ENCODE measurements at places on chromosomes 5 and 9.

GRCh38 chr9:124928116-124928515 is 12.8 kb downstream of the GOLGA1 start:
- no peak for DNase-seq

GRCh38 chr9:74697535-74697934 is 190.2 kb downstream of the TRPM6 start:
- no peak for DNase-seq

DNA sequence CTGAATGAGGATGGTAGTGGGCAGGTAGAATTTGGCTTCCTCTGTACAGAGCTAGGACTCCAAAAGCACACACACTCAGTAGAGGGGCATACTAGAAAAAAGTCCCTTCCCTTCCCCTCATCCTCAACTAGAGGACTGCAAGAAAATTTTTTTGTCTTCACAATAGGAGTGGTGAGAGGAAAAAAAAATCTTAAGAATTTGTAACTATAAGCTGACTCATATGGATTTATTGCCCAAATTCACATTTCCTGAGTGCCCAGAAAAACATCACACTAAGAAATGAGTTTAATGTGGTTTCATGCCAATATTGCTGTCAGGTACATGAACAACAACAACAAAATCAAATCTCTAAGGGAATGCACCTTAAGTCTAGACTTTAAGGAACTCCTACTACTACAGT is 43.7 kb downstream of the RANBP6 start:
- no peak for DNase-seq

DNA sequence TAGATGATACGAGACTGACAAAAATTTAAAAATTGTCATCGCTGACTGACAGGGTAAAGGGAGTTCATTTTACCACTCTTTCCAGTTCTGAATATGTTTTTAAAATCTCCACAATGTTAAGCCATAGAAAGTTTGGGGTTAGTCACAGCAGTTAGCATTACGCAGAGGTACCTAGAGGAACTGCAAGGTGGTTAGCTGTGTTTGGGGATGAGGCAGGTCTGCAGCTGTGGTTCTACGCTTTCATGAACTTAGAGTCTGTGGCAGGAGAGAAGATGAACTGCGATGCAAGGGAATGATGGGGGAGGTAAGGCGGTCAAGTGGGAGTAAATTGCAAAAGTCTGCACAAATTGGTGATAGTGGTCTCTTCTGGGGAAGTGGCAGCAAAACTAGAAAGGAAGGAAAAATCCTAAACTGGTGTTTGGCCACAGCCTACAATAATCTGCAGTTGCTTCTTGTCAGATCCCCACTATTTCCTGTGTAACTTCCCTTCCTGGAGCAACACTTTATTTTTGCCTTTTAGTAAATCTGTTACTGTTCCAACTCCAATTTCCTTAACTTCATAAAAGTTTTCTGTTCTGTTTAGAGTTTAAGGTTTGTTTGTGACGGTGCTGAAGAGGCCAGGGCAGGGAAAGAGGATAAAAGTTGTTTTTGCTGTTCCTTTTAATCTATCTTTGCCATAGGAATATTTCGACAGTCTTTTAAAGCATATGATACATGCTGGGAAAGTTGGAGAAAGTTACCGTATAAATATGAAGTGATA is 38.6 kb upstream of the SNX2 start:
- DNase-seq: no peak

GRCh38 chr5:1385395-1386273 is 40.7 kb upstream of the CLPTM1L start:
- peak; percentile 79 for DNase-seq

- DNase-seq: no peak
Measured at GRCh38 chr5:159096243-159096923, 3.3 kb downstream of the EBF1 start.

- no peak for DNase-seq
Measured at GRCh38 chr9:90770182-90770738, 31.4 kb upstream of the SYK start.

- DNase-seq: no peak
Measured at GRCh38 chr5:138626333-138626944, 51.2 kb upstream of the HSPA9 start.

- no peak for DNase-seq
Measured at GRCh38 chr5:861442-862366, 10.9 kb upstream of the ZDHHC11 start.

DNA sequence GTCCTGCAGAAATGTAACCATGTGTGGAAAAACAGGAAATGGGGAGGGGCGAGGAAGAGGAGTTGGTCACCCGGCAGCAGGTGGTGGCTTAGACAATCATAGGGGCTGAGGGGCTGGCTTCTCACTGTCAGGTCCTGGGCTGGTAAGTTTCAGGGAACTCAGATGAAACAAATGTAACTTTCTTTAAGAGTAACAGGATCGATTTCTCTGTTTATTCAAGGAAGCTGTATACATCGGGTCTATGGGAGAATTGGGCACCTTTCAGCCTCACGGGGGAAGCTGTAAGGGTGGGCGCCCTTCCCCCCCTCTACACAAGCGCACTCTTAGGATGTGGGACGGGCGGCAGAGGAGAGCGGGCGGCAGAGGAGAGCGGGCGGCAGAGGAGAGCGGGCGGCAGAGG is 104.3 kb upstream of the SIMC1 start:
- no peak for DNase-seq

DNA sequence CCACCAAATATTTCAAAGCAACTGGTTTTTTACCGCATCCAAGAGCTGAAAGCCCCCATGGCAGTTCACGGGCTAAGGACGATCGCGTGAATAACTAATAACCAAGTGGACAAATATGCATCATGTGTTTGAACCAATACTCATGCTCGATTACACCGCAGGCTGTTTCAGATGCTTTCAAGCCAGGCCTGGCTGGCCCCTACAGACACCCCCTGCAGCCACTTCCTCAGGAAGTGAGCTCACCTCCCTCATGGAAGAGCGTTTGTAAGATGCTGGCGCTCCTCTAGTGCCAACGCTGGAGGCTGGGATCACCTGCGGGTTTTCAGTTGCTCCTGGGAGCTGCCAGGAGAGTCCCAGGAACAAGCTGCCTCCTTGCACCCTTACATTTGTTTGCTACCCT is 53.9 kb upstream of the PTCH1 start:
- no peak for DNase-seq

GRCh38 chr5:179497636-179498340 is 52.6 kb upstream of the RUFY1 start:
- DNase-seq: no peak

GRCh38 chr5:52837591-52838001 is 49.9 kb downstream of the ITGA1 start:
- DNase-seq: no peak

- peak; percentile 37 for DNase-seq
Measured at GRCh38 chr5:142109331-142110045, 909 bp downstream of the NDFIP1 start.

DNA sequence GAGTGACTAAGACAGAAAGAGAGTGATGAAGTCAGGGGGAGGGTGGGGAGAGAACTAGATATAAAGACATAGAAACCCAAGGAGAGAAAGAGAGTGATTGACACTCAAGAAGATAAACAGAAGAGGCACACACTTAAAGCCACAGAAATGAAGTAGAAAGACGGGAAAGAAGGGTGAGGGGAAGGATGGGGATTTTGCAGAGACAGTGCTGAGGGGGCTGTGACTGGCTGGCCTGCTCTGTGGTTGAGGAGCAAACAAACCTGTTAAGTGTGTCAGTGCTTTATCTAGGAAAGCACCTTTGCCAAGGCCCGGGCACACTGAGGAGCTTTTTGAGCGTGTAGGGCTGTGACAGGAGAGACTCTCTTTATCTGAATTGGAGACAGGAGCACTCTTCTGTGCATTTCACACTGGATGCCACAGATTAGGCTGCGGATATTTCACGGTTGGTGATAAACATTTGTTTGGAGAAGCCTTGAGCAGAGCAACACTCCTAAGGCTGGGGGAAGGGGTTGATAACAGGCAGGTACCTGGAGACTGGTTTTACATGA is 109.1 kb downstream of the DOCK2 start:
- no peak for DNase-seq

- no peak for DNase-seq
Measured at GRCh38 chr5:55911784-55912653, 60.9 kb downstream of the IL31RA start.

DNA sequence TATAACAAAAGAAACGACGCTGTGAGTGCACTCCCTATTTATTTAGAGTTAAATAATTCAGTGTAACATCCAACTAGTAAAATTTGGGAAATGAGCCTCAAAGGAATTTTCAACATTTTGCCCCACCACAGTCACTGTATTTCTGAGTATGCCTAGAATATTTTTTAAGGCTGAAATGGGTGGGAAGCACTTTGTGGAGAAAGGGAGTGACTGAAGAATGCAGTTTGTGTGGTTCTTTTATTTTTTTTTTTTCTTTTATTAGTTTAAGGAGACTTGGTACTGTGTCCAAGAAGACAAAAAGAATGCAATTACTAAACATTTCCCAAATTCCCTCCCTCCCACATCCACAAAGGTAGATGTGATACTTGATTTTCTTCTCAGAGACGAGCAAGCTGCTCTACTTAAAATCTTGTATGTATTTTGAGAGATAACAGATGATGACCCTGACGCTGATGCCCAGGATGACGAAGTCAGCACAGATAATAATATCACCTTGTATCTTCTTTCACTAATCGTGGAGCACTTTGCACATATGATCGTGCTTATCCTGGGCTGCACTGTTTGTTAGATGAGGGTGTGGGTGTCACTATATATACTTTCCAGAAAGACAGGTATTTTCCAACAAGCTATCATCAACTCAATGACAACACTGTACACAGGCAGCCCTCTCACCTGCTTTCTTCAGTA is 586.3 kb downstream of the RAB3C start:
- no peak for DNase-seq

- no peak for DNase-seq
Measured at GRCh38 chr9:31807574-31808256, 576.7 kb upstream of the ACO1 start.

DNA sequence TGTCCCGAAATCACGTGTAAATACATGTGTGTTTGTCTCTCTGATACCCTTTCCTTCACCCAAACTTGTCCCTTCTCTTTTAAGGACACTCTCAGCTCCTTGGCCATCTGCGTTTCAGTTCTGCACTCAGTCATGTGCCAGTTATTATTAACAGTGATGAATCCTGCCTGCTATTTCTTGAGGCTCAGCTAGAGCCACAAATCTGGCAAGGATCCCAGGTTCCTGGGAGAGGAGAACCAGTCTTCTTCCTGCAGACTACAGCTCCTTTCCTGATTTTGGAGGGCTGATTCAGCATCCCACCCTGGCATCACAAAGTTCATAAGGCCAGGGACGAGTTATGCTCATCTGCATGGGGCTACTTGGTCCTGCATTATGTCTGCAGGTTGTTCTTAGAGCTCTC is 5.6 kb downstream of the MAMDC2 start:
- DNase-seq: no peak

- DNase-seq: no peak
Measured at GRCh38 chr9:20728493-20729220, 44.6 kb downstream of the FOCAD start.

GRCh38 chr9:13076616-13077015 is 202.9 kb downstream of the MPDZ start:
- DNase-seq: no peak

DNA sequence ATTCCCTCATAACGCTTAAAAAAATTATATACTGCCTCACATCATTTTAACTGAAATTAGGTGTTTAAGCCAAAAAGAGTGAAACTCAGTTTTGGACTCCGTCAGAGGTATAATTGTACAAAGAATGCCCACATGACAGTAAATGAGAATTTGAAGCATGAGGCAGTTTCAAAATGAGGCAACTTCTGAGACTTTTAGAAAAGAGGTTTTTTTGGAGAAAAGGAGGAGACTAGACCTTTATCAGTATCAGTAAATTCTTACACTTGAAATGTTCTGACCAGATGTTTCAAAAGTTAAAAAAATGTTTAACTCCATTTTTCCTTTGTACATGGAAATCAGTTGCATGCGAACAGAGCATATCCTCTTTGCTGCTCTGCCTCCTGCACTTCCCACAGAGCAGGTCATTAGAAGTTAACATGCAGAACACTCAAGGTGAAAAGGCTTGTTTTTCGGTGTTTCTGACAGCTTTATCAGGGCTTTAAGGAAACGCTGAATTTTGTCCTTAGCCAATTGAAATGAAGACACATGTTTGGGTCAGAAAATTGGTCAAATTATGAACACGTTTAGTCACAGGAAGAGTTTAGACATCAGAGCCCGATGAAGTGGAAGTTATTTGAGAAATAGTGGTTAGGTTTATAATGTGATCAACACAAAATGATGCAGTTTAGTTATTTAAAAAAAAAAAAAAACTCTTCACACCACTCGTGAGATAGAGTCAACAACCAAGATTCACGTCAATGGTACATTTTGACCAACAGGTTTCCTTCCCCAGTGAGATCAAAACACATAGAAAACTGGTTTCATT is 59.5 kb downstream of the PIK3R1 start:
- no peak for DNase-seq

- no peak for DNase-seq
Measured at GRCh38 chr9:123283455-123283854, 15.1 kb upstream of the STRBP start.

GRCh38 chr5:892394-893136 is at the start of the genes BRD9 and TRIP13:
Gene BRD9 (minus strand): TSS chr5:892801. CDS start chr5:892657, 144 bp downstream.
Gene TRIP13 (plus strand): TSS chr5:892884. CDS start chr5:892999, 115 bp downstream.
- DNase-seq: peak; percentile 84

DNA sequence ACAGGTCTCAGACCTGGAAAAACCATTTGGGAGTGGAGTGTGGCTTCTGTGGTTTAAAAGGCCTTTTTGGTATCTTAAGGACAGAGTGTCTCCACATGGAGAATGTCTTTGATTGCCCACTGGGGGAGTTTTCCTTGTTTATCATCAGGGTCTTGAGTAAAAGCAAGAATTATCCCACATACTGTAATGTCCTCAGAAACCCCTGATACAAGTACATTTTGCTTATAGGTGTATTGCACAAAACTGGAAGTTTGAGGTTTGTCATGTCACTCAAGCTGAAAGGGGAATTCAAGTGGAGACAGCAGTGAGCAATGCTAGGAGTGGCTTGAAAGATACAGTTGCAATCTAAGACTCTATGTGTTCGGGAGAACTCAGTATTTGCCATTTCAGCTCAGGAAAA is 62.7 kb upstream of the GRAMD2B start:
- DNase-seq: no peak

DNA sequence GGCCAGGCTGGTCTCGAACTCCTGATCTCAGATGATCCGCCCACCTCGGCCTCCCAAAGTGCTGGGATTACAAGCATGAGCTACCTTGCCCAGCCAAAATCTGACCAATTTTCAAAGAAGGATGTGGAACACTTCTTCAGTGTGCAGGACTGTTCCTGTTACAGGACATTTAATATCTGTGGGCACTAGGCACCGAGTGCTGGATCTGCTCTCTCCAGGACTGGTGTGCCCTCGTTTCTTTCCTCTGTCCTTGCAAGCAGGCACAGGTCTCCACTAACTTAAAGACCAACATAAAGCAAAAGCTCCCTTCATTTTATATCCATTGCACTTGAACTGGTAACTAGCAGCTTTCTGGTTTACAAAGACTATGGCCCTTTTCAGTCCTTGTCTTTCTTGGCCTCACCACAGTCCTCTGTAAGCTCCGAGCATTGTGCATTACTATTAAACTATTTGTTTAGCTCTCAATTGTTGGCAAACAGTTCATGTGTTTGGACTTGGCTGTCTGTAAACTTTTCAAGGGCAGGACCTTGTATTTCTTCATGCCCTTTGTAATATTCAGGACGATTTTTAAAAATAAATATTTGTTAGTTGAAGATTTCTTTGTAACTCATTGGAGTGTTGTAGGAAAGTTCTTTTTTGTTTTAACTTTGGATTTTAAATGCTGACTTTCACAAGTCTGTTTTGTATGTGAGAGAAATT is 37.3 kb downstream of the ARHGEF28 start:
- no peak for DNase-seq
